ENCODE measurements at places on chromosomes 13 and 19. TPM values are rescaled to one million over a fixed set of nuclear protein-coding genes. Genes with fewer than 3 reads are reported as not detected.

Gene KLK12
- total RNA-seq, result not detected

Gene ELAVL3
- total RNA-seq, result not detected

Gene ZNF544
- 42.0 TPM for total RNA-seq

Gene MUC16
- total RNA-seq, result not detected

Gene ZNF132
- 12.7 TPM for total RNA-seq
